Diencephalon (tissue), 1 donor: ENCODE measurements at places on chromosomes 16 and 17. TPM values are rescaled to one million over a fixed set of nuclear protein-coding genes. Genes with fewer than 3 reads are reported as not detected.

Gene CCDC40
- total RNA-seq, result 14.3 TPM

Gene KRT39
- not detected for total RNA-seq

Gene CTRB1
- not detected for total RNA-seq

Gene ZG16
- total RNA-seq, result not detected

Gene EFCAB5
- total RNA-seq, result 1.6 TPM

Gene ICAM2
- 8.8 TPM for total RNA-seq

Gene DUSP14
- 16.1 TPM for total RNA-seq

Gene EFNB3
- 42.4 TPM for total RNA-seq

Gene FNDC8
- not detected for total RNA-seq
